ENCODE measurements at places on chromosomes 12 and 14.

- DNase-seq: no peak
Measured at GRCh38 chr12:67916266-67916970, 72.8 kb upstream of the IFNG-AS1 start.

GRCh38 chr12:24884911-24885310 lies 64.0 kb downstream of the BCAT1 start:
- no peak for DNase-seq

DNA sequence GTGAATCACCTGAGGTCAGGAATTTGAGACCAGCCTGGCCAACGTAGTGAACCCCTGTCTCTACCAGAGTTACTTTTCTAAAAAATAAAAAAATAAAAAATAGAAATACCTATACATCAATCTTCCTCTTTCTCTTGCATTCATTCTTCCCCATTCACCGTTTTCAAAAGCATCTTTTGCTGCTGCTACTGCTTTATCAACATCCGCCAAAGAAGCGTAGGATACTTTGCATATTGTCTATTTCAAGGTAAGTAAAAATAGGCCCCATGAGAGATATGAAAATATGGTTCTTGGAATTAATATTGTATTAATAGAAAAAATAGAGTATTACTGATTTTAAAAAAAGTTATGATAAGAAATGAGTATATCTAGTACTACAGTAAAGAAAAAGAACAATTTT lies 32.3 kb downstream of the ALDH1L2 start:
- no peak for DNase-seq

GRCh38 chr14:24394275-24394674 lies 4.5 kb upstream of the NYNRIN start:
- no peak for DNase-seq

DNA sequence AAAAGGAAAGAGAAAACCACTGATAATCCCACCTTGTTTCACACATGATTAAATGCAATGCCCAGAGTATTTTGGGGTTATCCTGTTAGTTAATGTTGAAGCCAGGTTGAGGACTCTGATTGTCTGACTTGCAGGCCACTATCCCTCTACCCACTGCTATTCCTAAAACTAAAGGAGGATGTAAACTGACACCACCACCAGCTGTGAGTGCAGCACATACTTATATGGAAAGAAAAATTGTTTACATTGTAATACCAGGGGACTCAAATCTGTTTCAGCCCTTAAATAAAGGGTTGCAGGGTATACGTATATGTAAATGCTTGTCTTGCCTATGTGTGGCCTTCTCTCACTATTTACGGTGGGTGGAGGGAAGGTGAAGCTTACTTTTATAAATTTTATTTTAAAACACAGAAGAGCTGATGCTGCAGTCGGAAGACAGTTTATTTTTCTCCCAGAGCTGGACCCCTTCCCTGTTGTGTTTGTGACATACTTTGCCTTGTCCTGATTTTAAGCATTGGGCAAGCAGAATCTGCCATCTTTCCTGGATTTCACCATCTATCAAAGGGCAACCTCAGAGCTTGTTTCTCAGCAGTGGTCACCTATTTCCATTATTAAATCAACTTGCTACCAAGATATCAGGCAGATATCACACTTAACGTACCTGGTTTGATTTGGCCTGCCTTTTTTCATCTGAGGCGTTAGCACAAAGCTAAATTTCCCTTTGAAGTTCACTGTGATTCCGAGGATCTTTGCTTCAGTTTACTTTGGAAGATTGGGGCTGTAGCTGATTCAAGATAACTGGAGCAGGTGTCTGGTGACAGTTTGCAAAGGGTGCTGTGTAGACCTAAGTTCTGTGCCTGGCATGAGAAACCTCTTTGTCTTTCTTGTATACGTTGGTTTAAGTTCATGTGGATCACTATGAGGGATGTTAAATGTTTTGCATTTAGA lies 25.2 kb downstream of the DAAM1 start:
- no peak for DNase-seq

Measured in CD4-positive, alpha-beta T cell treated with Interleukin-17A for 1 hour (primary cell).